ENCODE measurements at places on chromosomes 3 and 15.

DNA sequence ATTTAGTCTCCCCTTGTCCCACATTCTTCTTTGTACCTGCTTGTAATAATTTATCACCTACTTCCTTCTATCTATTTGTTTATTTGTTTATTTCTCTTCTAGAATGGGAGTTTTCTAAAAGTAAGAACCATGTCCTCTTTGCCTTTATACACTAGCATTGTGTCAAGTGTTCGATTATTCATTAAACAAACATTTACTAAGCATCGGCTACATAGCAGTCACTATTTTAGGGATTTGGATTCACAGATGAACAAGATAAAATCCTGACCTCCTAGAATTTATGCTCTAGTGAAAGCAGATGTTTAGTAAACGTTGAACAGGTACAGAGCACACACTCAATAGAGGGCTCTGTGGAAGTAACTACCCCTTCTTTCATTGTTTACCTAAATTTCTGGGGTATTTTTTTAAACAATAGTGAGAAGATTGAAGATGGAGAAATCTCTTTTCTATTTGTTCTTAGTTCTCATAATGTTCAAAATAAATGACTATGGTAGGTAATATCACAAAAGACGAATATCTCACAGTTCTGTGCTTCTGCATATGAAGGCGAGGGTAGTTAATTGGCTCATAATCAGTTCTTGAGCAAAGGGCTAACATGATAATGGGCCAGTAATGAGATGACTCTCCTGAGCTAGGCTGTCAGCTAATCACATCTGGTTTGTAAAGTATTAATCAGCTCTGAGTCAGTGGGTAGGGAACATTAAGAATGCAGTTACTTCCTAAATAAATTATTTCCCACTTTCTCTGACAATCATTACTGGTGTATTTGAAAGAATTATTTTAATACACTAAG, 111.9 kb downstream of the SLC9A9 start:
- DNase-seq: no peak

DNA sequence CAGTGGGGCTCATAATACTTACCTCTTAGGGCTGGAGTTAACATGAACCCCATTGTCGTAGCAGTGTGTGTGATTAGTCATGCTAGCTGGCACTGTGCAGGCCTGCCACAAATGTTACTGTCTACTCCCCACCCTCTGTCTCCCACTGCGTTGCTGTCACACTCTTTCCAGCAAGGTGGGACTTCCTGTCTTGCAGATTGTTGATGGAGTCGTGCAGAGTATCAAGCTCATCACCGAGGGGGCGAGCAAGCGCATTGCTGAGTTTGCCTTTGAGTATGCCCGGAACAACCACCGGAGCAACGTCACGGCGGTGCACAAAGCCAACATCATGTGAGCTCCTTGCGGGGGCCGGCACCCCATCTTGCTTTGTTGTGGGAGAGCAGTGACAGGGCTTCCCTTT, 12.9 kb downstream of the IDH3A start:
- DNase-seq: no peak

GRCh38 chr15:57806003-57806402, 99.5 kb downstream of the POLR2M start:
- no peak for DNase-seq

- no peak for DNase-seq
Observed at GRCh38 chr15:44798826-44799225, 62.5 kb downstream of the TRIM69 start.

GRCh38 chr3:61136191-61136590, 115.1 kb downstream of the FHIT start:
- DNase-seq: no peak

- no peak for DNase-seq
Observed at GRCh38 chr3:123626881-123627280, 42.0 kb upstream of the HACD2 start.

DNA sequence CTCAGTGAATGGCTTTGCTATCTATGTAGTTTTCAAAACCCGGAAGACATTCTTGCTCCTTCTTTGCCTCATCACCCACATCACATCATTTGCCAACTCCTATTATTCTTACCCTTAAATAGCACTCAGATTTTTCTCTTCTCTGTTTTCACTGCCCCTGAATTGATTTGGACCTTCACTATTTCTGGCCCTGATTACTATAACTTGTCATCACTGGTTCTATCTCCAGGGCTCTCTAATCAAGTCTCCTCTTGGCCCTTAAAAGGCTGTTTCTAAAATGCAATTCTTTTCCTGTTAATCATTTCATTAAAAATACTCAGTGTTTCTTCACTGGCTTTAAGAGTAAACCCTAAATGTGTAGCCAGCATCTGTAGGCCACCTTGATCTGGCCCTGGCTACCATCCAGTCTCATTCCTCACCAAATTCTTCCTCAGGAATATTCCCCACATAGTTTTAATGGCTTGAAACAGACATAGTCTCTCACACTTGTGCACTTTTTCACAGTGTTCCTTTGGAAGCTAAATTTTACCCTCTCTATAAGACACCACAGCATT, 437.1 kb upstream of the CBLB start:
- DNase-seq: no peak

- no peak for DNase-seq
Observed at GRCh38 chr3:36736301-36736700, 28.1 kb downstream of the DCLK3 start.

- peak; percentile 65 for DNase-seq
Observed at GRCh38 chr3:141575879-141576743, 89.3 kb downstream of the RASA2 start.

DNA sequence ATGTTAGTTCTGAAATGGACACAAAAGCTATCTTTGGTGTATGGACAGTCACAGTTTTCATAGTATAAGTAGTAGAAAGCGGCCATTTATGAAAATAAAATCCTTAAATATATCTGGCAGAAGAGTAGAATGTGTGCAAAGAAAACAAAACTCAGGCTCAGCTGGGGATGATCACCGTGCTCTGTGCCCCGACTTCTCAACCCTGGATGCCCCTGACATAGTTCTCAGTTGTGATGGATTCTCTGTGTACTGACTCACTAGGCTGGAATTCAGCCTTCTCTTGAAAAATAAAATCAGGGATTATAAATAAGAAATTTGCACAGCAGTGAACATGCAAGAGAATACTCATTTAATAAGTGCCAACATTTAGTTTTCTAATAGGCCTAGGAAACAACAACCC, 925.1 kb upstream of the NR2F2 start:
- DNase-seq: no peak

DNA sequence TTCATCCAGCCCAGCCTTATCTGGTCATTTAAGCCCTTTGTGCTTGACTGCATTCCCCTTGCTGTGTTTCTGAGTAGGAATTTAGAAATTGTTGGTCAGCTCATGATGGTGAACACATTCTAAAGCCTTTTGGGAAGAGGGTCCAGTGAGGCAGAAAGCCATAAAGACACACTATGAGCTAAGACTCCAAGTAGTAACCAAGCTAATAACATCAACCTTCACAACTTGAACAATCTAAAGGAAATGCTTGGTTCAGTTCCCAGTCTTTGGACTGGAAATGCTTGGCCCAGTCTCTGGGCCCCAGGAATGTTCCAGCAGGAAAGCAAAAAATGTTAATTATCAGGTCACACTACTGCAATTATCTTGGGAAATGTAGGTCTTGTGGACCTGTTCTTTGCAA, 7.7 kb downstream of the PLSCR1 start:
- DNase-seq: no peak

- peak; percentile 58 for DNase-seq
Observed at GRCh38 chr3:195856410-195857084, 44.8 kb upstream of the MUC4 start.

Data from Kasumi-1 (cell line).